Stimulated activated CD8-positive, alpha-beta memory T cell treated with anti-CD3 and anti-CD28 coated beads, Interleukin-4, amount 100 ng/mL, for 1 hour (primary cell): ENCODE measurements at places on chromosomes 16 and 17.

DNA sequence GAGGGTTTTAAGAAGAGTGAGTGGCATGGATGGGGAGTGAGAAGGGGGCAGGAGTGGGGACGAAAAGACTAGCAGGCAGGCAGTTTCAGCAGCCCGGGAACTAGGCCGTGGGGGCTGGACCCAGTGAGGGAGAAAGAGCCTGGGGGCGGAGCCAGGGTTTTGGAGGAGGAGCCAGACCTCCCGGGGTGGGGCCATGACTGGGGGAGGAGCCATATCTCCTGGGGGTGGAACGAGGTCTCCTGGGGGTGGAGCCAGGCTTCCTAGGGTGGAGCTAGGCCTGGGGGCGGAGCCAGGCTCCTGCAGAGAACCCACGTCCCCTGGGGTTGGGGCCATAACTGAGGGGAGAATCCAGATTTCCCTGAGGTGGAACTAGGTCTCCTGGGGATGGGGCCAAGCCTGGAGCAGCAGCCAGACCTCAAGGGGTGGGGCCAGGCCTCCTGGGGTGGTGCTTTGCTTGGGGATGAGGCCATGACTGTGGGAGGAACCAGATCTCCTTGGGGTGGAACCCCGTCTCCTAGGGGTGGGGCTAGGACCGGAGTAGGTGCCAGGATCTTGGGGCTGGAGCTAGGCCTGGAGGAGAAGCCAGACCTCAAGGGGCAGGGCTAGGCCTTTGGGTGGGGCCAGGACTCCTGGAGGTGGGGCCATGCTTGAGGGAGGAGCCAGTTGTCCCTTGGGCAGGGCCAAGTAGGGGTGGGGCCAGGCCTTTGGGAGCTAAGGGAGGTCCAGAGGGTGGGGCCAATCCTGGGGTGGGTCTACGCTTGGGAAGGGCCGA is 41.7 kb upstream of the JPH3 start:
- no peak for DNase-seq

DNA sequence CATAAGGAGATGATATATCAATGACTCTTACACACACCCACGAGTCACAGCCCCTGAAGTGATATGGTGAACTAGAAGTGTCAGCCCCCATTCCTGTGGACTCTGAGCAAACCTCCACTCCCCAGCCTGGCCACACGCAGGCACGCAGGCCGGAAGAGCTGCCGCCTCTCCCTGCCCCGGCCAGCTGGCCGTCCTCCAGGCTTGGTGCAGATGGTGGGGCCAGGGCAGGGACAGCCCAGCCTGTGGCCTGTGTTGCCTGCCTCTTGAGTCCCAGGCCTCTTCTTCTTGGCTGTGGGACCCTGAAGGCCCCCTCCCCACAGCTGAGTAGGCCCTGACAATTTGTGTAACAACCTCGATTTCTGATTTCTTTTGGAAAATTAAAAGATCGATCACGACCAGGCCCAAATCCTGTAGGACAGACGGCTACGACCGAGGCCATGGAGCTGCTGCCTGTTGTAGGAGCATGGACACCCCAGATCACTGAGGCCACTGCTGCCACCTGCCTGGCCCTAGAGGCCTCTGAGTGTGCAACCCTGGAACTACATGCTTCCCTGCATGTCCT is 10.0 kb upstream of the MPRIP start:
- no peak for DNase-seq

GRCh38 chr17:41624208-41625101 is at the start of gene KRT17:
TSS of gene KRT17 (minus strand) at chr17:41624575. CDS start at chr17:41624509, 66 bp downstream.
- no peak for DNase-seq

DNA sequence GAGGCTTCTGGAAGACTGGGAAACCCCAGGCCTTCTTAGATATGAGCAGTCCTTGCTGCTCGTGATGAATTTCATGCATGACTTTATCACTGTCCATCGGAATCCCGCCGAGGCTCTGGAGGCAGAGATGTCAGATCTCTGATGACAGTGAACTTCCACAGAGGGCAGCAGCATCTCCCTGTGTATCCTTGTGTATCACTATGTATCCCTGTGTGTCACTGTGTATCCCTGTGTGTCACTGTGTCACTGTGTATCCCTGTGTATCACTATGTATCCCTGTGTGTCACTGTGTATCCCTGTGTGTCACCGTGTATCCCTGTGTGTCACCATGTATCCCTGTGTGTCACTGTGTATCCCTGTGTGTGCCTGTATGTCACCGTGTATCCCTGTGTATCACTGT is 160.2 kb upstream of the CHMP6 start:
- no peak for DNase-seq

GRCh38 chr16:22369221-22369811 is 5.1 kb downstream of the CDR2 start:
- no peak for DNase-seq

DNA sequence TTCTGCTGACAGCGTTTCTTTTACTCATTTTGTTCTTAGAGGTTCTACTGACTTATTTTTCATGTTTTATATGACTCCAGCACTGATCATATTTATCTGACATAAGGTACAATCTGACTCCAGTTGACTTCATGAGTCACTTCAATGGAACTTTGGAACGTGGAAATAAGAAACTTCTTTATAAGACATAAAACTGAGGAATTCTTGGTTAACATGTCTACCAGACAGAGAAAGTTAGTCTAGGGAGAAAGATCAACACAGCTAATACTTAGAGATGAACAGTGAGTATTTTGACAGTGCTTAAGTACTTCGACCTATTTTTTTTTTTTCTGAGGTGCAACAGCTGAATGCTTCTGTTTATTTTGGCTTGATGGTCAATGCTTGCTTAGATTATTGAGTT is 679.5 kb downstream of the KCNJ2 start:
- DNase-seq, result no peak

DNA sequence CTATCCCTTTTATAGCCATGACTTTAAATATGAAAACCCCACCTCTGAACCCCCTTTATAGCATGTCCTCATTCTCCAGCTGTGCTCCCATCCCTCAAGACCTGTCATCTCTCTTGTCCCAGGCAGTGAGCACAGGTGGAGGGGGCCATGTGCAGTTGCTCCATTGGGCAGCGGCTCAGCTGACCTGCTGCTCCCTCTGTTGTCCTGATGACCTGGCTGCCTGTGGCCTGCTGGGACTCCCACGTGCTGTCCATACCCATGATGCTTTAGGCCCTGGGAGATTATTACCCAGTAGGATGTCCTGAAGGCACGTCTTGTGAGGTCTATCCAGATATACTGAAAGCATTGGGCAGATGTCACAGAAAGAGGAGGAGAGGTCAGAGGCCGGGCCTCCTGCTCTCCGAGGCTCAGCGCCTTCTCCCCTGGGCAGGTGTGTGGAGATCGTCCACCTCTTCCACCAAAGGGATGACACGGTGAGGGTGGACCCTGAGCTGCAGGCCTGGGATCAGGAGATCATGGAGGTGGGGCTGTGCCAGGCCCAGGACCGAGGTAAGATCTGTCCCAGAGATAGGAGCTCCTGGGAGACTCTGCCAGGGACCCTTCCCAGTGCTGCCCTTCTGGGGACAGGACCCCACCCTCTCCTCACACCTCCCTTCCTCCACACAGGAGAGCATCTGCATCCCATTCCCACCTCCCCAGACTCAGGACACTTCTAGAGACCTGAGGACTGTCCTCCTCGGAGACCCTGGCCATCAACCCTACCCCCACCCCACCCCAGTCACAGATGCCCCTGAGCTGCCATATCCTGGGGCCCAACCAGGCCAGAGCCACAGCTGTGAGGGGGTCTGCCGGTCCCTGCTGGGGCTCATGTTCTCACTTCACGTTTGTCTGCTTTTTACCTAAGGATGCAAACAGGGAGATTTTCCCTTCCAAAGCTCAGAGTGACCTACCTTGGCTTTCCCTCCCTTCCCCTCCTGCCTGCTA is 58.0 kb downstream of the GOSR1 start:
- DNase-seq, result no peak

DNA sequence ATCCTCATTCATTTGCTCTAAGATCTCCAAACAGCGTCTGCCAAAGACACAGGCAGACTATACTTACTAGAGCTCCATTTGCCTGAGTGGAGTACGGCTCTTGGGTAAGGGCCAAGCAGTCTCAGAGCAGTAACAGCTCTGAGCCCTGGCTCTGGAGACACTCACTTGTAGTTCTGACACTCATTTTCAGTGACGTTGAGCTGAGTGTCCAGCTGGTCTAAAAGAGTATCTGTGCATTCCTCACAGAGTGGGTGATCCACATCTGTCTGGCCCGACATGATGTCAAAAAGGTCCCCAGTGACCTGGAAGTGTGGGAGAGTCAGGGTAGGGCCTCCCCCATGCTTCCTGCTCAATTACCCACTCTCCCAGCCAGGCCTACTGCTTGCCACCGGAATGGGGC is 5.7 kb downstream of the BECN1 start:
- DNase-seq, result no peak

DNA sequence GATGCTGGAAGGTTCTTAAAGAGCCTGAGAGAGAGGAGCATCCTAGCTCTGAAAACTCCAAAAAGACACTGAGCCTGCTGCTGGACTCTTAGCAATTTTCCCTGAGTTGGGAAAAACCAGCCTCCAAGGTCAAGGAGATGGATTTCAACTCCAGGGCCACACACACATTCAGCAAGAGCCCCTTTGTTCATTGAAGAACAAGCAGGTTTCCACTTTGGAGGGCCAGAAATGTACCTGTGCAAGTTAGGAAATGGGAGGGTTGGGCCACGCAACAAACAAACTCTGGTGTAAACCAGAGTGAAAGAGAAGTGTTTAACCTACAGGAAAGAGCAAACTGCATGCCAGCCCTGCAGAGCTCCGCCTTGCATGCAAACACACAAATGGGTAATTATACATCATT is 264.8 kb upstream of the RPL38 start:
- DNase-seq, result no peak

DNA sequence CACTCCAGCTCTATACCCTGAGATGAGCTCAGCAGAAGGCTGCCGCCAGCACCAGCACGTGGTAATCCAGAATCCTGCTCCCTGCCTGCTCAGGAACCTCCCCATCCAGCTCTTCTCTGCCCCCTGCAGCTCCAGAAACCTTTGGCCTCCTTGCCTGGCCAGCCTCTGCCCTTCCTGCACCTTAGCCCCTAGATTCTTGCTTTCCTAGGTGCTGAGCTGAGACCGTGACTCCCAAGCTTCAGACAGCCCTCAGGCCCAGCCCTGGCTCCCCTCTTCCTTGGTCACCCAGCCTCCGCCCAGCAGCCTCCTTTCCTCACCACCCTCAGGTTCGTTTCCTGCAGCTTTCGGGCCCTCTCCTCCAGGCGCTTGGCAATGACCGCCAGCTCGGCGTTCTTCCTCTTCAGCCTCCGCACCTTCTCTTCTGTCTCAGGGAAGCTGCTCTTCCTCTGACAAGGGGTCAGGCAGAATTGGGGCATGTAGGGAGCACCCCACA is 2.6 kb downstream of the TSPOAP1 start:
- DNase-seq, result no peak

GRCh38 chr16:68599586-68599985 is 45.5 kb upstream of the CDH3 start:
- no peak for DNase-seq

- DNase-seq, result no peak
Measured at GRCh38 chr16:80914379-80915078, 92.2 kb downstream of the CMC2 start.

DNA sequence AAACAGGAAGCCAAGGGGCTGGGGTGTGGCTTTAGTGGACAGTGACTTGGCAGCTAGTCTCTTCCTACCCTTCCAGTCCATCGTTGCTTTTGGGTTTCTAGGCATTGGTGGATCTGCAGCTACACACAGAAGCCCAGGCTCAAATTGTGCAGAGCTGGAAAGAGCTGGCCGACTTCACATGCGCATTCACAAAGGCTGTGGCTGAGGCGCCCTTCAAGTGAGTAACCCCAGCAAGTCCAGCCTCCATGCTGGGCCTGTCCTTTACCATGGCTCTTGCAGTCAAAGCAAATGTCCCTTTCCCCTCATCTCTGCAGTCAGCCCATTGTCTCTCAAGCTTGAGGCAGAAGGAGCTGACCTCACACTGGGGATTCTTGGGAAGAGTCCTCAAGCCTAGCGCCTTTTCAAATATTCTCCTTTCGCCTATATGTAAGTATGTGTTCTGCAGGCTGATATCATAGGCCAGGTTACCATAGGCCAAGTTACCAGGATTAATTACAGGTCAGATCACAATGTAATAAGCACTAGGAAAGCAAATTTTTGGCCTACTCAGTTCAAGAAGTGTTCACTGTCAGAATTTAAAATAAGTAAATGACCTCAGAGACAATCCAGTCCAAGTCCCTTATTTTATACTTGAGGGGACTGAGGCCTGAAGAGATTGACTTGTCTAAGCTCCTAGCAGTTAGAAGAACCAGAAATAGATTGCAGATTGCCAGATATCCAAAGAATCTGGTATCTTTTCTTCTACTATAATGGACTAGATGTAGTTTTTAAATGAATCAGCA is 6.5 kb downstream of the EME1 start:
- DNase-seq, result no peak

DNA sequence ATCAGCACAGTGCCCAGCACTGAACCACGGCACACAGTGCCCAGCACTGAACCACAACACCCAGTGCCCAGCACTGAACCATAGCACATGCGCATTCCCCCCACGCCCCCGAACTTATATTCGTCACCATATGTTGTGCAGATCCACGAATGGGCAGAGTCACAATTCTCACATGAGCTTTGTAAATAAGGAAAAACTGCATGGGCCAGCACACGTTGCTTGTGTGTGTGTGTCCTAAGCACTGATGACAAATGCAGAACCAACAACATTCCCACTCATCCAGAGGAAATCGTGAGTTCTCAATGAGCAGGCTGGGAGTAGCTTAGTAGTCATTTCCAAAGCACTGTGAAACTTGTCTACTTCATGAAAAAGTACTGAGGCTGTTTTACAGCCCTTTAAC is 70.0 kb downstream of the ADCY9 start:
- DNase-seq, result no peak

- DNase-seq, result peak; percentile 1
Measured at GRCh38 chr17:79294459-79295071, 219.9 kb downstream of the ENGASE start.

DNA sequence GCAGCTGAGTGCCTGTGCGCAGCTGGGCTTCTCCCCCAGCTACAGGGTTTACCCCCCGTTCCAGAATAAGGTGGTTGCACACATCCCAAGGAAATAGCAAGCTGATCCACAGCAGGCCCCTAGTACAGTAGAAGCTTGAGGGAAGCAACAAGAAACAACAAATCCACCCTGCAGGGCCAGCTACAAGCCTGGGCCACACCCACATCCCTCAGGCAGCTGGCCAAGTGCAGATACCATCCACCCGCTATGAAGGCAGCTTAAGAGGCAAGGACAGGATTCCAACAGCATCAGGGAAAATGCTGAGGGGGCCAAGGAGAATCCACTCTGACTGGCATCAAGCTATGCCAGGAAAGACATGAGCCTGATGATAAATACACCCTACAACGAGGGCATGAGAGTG is 66.9 kb upstream of the RCVRN start:
- DNase-seq, result no peak

- DNase-seq, result no peak
Measured at GRCh38 chr16:67967183-67967957, 1.1 kb downstream of the SLC12A4 start.
